NCI-H1092 treated with DMSO at 0.1 percent for 48 hours (cell line): ENCODE measurements at places on chromosomes 12 and 14.

DNA sequence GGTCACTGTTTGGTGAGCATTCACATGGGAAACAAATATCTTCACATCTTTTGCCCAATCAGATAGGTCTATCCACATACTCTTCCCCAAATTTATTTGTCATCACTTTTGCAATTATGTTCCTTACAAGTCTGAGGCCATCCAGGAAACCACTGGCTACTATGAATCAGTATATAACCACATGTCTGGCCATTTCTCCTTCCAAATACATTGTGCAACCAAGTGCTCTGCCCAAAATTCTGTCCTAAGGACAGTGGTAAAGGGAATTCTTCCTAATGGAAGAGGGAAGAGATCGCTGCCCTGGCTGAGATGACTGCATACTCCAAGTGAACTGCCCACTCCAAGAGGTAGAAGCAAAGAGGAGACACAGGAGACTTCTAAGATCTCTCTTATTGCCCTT lies 148.9 kb upstream of the MAX start:
- no peak for DNase-seq

DNA sequence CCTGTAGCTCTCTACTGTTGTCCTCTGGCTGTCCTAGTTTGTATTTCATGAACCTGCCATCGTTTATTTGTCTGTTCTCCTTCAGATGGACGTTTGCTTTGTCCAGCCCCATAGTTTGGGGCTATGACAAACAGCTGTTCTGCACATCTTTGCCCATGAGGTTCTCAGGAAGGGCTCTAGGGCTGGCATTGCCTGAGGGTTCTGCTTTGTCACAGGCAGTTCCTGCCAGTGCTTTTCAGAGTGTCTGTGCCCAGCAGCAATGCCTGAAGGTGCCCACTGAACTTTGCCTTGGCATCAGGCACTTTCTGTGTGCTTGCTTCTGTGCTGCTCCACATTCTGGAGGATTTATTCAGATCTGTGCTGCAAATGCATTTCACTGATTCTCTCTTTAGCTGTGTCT lies 361.3 kb downstream of the TMEM121 start:
- no peak for DNase-seq

DNA sequence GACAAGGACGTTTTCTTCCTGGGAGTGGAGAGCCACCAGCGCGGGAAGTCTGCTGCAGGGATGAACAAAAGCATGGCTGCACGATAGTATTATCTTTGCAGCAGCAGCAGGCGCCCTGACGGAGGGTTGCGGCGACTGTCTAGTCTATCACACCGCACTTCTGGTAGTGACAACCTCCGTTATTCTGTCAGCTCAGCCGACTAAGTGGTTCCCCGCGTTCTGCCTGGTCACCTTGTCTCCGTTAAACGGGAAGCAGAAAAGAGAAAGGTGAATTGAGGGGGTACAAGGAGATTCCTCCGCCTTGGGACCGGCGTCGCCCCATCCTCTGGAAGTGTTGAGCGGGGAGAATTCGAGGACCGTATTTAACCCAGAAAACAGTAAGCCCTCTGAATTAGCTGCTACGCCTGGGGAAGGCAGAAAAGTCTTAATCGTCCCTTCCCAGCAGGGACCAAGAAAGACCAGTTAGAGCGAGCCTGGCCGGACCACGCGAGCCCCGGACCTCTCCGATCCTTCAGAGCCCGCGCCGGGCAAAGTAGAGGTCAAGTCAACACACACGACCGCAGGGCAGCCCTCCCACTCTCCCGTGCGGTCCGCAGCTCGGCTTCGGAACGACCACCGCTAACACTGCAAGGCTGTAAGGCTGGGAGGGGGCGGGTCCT lies 536 bp upstream of the DAAM1 start:
- DNase-seq, result peak; percentile 87

- DNase-seq, result no peak
Measured at GRCh38 chr14:33855672-33856071, 95.2 kb downstream of the EGLN3 start.

- DNase-seq, result no peak
Measured at GRCh38 chr12:31929027-31929526, 30.1 kb upstream of the RESF1 start.

DNA sequence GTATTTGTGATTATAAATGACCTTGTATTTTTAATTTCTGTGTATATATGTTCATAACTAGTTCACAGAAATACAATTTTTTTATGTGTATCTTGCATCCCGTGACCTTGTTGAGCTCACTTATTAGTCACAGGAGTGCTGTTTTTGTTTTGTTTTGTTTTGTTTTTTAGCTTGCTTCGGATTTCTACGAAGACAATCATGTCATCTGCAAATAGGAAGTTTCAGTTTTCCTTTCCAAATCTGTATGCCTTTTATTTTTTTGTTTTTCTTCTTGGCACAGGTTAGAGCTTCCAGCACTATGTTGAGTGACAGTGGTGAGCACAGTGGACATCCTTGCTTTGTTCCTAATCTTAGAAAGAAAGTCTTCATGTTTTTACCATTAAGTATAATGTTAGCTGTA lies 229.2 kb upstream of the GARIN6 start:
- DNase-seq, result no peak

GRCh38 chr14:59422069-59422881 lies 42.9 kb downstream of the GPR135 start:
- peak; percentile 32 for DNase-seq
